Endodermal cell (in vitro differentiated cells): ENCODE measurements at places on chromosomes 16 and 17.

GRCh38 chr17:63474586-63475460 is 2.0 kb upstream of the ACE start:
- DNase-seq, result peak; percentile 51

GRCh38 chr16:50284131-50284911 is 18.0 kb downstream of the ADCY7 start:
- no peak for DNase-seq

GRCh38 chr16:29975811-29976511 is 2.3 kb downstream of the TAOK2 start:
- DNase-seq, result no peak

DNA sequence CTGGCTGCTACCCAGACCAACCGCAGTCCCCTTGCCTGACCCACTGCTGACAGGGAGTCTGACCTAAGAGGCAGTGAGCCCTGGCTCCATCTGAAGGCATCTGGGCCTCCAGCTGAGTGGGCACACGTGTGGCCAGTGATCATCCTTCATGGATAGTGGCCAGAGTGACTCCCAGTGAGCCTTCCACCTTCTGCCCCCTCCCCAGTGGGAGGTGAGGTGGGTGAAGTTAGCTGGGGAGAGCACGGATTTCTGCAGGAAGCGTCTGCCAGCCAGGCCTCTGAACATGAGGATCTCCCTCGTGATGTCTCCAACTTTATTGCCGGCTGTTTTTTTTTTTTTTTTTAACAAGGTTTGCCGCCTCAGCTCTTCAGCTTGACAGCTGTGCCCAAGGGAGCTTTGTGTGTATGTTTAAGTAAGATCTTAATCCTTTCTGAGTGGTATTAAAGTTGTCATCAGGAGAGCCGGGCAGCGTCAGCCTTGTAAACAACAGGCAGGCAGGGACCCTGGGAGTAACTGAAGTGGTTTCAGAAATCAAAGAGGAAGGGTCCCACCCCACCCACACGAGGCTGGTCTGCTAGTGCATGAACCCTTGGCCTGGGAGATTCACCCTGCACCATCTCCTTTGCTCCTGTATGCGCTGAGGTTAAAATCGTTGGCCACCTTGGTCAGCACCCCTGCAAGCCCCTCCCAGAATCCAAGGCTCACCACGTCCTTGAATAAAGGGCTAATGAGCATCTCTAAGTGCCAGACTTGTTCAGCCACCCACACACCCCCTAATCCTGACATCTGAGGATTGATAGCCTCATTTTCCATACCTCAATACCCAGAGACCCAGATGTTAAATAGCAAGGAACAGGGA is 33.3 kb downstream of the RHBDL3 start:
- DNase-seq, result no peak

DNA sequence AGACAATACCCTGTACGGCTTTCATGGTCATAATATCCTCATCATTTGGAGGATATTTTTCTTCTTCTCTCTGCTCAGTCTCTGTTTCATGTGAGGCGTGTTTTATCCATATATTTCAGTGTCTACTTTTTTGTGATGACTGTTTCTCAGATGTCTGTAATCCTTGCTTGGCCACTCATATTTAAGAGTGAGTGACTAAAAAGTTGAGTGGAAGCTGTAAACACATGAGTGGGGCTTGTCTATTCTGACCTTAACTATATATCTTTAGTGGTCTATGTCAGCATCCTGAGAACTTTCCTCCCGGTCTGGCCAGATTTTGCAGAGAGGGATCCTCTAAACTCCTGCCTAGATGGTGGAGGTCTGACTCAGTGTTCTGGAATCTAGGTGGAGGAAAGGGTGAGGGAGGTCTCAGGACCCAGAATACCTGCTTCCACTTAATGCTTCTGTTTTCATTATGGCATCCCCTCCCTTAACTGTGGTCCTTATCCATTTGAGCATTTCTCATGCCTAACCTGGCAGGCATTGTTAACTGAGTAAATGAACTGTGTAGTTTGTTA is 6.0 kb downstream of the DDX19B start:
- DNase-seq, result peak; percentile 60

DNA sequence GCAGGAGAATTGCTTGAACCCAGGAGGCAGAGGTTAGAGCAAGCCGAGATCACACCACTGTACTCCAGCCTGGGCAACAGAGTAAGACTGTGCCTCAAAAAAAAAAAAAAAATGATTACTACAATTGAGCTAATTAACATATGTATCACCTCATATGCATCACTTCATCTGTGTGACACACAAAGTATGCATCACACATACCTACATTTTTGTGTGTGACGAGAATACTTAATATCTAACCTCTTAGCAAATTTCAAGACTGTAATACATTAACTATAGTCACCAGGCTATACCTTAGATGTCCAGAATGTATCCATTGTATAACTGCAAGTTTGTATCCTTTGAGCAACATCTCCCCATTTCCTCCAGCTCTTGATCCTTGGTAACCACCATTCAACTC is 214.2 kb upstream of the MON1B start:
- DNase-seq, result no peak

GRCh38 chr16:85457366-85457765 is 155.8 kb upstream of the GSE1 start:
- DNase-seq, result no peak

GRCh38 chr16:56999409-57000270 is 10.3 kb downstream of the NLRC5 start:
- DNase-seq, result no peak
